ENCODE measurements at places on chromosomes 4 and X. TPM values are rescaled to one million over a fixed set of nuclear protein-coding genes. Genes with fewer than 3 reads are reported as not detected.

DNA sequence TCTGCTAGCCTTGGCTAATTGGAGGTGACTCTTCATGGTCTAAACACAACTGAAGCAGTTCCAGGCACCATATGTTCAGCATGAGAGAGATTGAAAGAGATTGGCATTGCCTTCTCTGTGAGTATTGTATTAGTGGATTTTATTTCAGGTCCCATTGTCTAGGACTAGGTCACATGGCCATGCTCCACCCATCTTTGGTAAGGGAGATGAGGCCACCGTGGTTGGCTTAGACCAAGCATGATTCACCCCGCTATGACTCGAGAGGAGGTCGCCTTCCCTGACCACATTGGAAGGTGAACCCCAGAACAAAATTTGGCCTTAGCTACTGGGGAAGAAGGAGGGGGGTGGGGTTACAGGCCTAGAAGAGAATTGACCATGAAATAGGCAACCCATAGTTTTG is 109.9 kb upstream of the BCOR start:
- no peak overlapping the region for H3K4me3 ChIP-seq
- no peaks in the 10 kb centered on the region for H3K36me3 ChIP-seq
- no peak overlapping the region for H3K27ac ChIP-seq
- H3K27me3 ChIP-seq = no peaks in the 10 kb centered on the region
- DNase-seq = peak; percentile 2
- H3K4me1 ChIP-seq = no peaks in the 10 kb centered on the region

DNA sequence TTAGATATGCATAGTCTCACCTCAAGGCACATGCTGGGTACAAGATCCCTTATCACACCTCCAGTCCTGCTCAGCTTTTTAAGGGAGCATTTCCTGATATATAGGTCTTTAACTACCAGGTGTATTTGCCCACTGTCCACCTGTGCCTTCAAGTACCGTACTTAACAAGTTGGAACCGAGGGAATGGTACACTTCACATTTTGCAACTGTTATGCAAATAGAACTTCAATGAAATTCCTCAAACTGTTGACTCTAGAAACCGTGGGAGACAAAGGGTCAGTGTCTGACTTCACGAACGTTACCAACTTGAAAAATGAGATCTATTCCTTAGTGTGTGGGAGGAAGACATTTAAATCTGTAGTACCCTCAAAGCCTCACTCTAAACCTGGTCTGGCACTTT is 5.2 kb downstream of the TRIM2 start:
- H3K36me3 ChIP-seq = no peaks in the 10 kb centered on the region
- no peaks in the 10 kb centered on the region for H3K27me3 ChIP-seq
- no peak for DNase-seq
- no peak overlapping the region for H3K4me3 ChIP-seq
- no peak overlapping the region for H3K27ac ChIP-seq

GRCh38 chr4:163484906-163485305 is 9.6 kb upstream of the TMA16 start:
- no peaks in the 10 kb centered on the region for H3K36me3 ChIP-seq
- no peaks in the 10 kb centered on the region for H3K4me1 ChIP-seq
- no peak overlapping the region for H3K27ac ChIP-seq

GRCh38 chrX:110097920-110098319 is 95.0 kb downstream of the TMEM164 start:
- no peak overlapping the region for H3K4me3 ChIP-seq
- no peaks in the 10 kb centered on the region for H3K27me3 ChIP-seq
- no peaks in the 10 kb centered on the region for H3K4me1 ChIP-seq
- H3K36me3 ChIP-seq = no peaks in the 10 kb centered on the region

DNA sequence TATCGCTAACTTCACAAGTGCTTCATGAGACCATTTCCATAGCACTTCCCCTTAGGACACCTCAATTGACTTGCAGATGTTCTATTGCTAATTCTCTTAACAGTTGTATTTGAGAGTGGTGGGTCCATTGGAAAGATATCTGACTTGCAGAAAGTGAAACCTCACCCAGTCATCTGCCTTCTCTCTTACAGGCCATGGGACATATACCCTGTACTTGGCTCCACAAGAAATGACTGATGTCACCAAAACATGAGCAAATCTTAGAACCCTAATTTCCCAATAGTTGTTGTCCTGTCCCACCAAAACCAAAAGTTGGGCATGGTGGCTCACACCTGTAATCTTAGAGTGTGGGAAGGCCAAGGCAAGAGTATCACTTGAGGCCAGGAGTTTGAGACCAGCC is 101.9 kb upstream of the MAML3 start:
- H3K36me3 ChIP-seq = no peaks in the 10 kb centered on the region
- H3K4me1 ChIP-seq = peaks cover 7% of the 10 kb centered on the region
- H3K27ac ChIP-seq = no peak overlapping the region

- no peaks in the 10 kb centered on the region for H3K36me3 ChIP-seq
- DNase-seq = no peak
- H3K4me3 ChIP-seq = peak overlapping the region; percentile 78
- no peaks in the 10 kb centered on the region for H3K27me3 ChIP-seq
- H3K27ac ChIP-seq = peak overlapping the region; percentile 87
These were observed 74.0 kb upstream of the BCOR start for GRCh38 chrX:40171513-40172400.

Gene GPR143
- total RNA-seq = not detected

GRCh38 chrX:40573763-40574162 is 7.0 kb upstream of the ATP6AP2 start:
- H3K27ac ChIP-seq = no peak overlapping the region
- no peaks in the 10 kb centered on the region for H3K36me3 ChIP-seq
- no peaks in the 10 kb centered on the region for H3K27me3 ChIP-seq
- H3K4me1 ChIP-seq = no peaks in the 10 kb centered on the region

Gene FOXR2
- not detected for total RNA-seq

DNA sequence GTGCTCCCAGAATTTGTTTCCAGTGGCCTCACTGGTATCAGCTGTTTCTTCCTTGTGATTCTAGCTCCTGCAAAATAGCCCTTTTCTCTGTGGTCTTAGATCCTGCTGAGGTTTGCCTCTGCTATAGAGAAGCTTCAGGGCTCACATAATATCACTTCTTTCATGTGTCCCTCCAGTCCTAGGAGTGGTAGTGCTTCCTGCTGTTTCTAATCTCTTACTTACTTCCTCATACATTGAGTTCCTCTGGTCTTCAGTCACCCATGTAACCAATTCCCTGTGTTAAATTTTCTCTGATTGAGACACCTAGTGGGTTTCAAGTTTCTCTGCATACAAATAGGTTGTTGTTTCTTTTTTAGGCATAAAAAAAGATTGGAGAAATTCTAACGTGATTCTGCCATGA is 1567.9 kb downstream of the ARAP2 start:
- DNase-seq = no peak
- H3K36me3 ChIP-seq = no peaks in the 10 kb centered on the region
- no peaks in the 10 kb centered on the region for H3K4me1 ChIP-seq
- H3K27ac ChIP-seq = no peak overlapping the region
- no peak overlapping the region for H3K4me3 ChIP-seq
- no peaks in the 10 kb centered on the region for H3K27me3 ChIP-seq

DNA sequence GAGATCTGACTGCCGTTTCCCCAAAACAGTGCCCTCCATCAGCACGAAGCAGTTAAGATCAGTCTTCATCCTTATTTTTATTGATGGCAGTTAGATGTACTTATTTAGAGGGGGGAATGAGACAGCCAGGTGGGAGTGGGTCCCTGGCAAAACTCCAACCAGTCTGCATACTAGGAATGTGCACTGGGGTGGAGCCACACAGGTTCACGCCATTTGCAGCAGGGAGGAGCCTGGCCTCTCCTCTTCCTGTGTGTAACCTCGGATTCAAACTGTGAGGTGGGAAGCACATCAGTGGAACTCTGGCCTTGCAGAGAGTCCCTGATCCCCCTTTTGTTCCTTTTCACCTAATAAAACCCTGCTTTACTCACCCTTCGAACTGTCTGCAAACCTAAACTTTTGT is 987.7 kb upstream of the GRIA3 start:
- no peak for DNase-seq
- H3K27me3 ChIP-seq = no peaks in the 10 kb centered on the region
- no peak overlapping the region for H3K4me3 ChIP-seq
- H3K27ac ChIP-seq = no peak overlapping the region
- H3K36me3 ChIP-seq = no peaks in the 10 kb centered on the region
- H3K4me1 ChIP-seq = no peaks in the 10 kb centered on the region

DNA sequence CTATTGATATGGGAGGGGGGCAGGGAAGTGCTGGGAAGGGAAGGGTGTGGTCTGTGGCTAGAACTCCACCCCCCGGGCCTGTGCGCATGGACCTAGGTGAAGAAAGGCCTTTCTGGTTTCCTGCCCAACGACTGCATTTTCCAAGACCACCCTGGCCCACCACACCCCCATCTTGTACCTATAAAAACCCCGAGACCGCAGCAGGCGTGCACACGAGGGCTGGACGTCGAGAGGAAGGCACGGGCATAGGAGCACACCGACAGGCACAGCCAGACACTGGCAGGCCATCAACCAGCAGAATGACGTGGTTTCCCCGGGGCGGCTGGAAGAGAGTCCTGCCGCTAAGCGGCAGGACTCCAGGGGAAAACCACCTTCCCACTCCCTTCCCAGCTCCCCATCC is 981.1 kb downstream of the PCDH7 start:
- H3K4me1 ChIP-seq = no peaks in the 10 kb centered on the region
- no peaks in the 10 kb centered on the region for H3K27me3 ChIP-seq
- DNase-seq = no peak
- H3K4me3 ChIP-seq = no peak overlapping the region
- H3K36me3 ChIP-seq = no peaks in the 10 kb centered on the region

Gene TEX13C
- total RNA-seq = not detected

Gene GSX2
- total RNA-seq = not detected

GRCh38 chrX:55074851-55075467 is at the start of gene PAGE2B:
Gene PAGE2B (plus strand): TSS chrX:55075030. CDS start chrX:55076042, 1,012 bp downstream.
- no peaks in the 10 kb centered on the region for H3K36me3 ChIP-seq
- no peak for DNase-seq
- no peaks in the 10 kb centered on the region for H3K4me1 ChIP-seq
- no peak within 1 kb of the TSS for H3K27ac ChIP-seq

Gene GC
- total RNA-seq = not detected

DNA sequence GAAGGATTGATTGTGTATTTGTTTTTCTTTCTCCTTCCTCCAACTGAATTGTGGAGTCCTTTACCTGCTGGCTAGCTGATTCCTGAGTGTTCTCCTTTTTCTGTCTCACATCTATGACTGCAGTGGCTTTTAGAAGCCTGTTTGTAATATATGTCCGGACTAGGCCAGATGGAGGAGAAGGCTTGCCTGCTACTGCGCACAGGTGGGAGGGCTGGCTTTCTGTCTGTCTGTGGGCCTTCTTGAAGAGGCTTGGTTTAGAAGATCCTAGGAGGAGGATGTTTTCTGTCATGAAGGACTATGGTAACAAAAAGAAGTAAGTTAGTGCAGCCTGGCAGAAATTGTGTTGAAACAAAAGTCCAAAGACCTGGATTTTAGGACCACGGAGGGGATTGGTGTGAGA is 8.5 kb downstream of the PPP1R3F start:
- H3K27me3 ChIP-seq = no peaks in the 10 kb centered on the region
- no peak for DNase-seq
- H3K4me3 ChIP-seq = no peak overlapping the region
- H3K4me1 ChIP-seq = peaks cover 9% of the 10 kb centered on the region

DNA sequence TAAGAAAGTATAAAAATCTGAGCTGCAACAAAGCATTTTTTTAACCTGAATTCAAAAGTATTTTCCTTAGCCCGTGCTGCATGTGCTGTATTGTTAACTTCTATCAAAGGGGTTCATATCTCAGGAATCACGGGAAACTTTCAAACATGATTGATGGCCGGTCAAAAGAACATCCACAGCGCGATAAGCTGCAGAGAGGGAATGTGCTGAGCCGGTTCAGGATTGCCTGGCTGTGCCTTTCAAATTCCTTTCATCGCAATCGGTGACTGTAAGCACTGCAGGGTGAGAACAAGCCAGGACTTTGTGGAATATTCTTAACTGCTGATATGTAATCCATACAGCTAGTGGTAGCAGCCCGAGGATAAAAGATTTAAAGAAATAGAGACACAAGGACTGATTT is 210.9 kb upstream of the NOCT start:
- DNase-seq = no peak
- H3K27ac ChIP-seq = no peak overlapping the region
- no peak overlapping the region for H3K4me3 ChIP-seq
- H3K4me1 ChIP-seq = no peaks in the 10 kb centered on the region

- H3K27ac ChIP-seq = no peak overlapping the region
- H3K27me3 ChIP-seq = no peaks in the 10 kb centered on the region
- H3K36me3 ChIP-seq = no peaks in the 10 kb centered on the region
- no peak for DNase-seq
These were observed 777.7 kb upstream of the ADGRL3 start for GRCh38 chr4:60422439-60422838.

Gene DSPP
- total RNA-seq = not detected

Gene STARD8
- total RNA-seq = 19.8 TPM

GRCh38 chr4:148263802-148264201 is 178.4 kb downstream of the NR3C2 start:
- H3K27ac ChIP-seq = no peak overlapping the region
- no peak overlapping the region for H3K4me3 ChIP-seq
- no peaks in the 10 kb centered on the region for H3K27me3 ChIP-seq
- no peaks in the 10 kb centered on the region for H3K4me1 ChIP-seq
- DNase-seq = no peak

- H3K4me1 ChIP-seq = no peaks in the 10 kb centered on the region
- H3K4me3 ChIP-seq = no peak overlapping the region
- H3K27ac ChIP-seq = no peak overlapping the region
- no peak for DNase-seq
- no peaks in the 10 kb centered on the region for H3K27me3 ChIP-seq
- no peaks in the 10 kb centered on the region for H3K36me3 ChIP-seq
These were observed 96.7 kb downstream of the ITM2A start for GRCh38 chrX:79270401-79270800.

GRCh38 chr4:151436093-151436518 is 27.1 kb downstream of the FHIP1A start:
- DNase-seq = no peak
- H3K27ac ChIP-seq = no peak overlapping the region
- H3K36me3 ChIP-seq = no peaks in the 10 kb centered on the region

DNA sequence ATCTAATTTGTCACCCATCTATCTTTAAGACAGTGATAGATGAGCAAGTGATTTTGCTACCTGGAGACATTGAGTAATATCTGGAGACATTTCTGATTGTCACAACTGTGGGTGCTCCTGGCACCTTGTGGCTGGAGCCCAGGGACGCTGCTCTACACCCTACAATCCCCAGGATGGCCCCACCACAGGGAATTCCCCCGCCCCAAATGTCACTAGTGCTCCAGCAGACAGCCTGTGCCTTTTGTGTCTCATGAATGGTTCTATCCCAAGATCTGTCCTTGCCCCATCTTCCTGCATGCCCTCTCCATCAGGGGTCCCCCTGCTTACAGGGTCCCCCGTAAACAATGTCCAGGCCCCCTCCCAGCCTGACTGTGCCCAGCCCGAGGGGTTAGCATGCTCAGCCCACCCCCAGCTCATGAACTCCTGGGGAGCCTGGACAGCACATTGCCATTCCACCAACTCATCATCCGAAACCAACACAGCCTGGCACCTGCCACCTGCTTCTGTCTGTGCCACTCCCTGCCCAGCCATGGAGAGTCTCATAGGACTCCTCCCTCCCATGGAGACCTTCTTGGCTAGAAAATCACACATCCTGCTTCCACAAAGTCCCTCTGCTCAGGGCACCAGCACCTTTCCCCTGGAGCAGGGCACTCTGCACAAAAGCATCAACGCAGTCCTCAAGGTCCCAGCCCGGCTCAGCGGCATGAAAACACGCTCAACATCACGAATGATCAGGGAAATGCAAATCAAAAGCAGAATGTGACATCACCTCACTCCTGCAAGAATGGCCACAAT is 5.7 kb downstream of the P2RY8 start:
- no peak overlapping the region for H3K4me3 ChIP-seq
- H3K27me3 ChIP-seq = no peaks in the 10 kb centered on the region
- H3K27ac ChIP-seq = no peak overlapping the region

- DNase-seq = no peak
- H3K36me3 ChIP-seq = no peaks in the 10 kb centered on the region
- no peaks in the 10 kb centered on the region for H3K4me1 ChIP-seq
- H3K27me3 ChIP-seq = no peaks in the 10 kb centered on the region
These were observed 156.3 kb upstream of the VEGFC start for GRCh38 chr4:176949029-176949428.
